ENCODE measurements at places on chromosomes 1 and 21. TPM values are rescaled to one million over a fixed set of nuclear protein-coding genes. Genes with fewer than 3 reads are reported as not detected.

The FMO2 gene
- not detected for total RNA-seq

The PIK3R3 gene
- total RNA-seq, result 2.0 TPM

The CELA2B gene
- not detected for total RNA-seq

The TP53BP2 gene
- total RNA-seq, result 29.4 TPM

The SLC1A7 gene
- not detected for total RNA-seq
